CD4-positive, alpha-beta T cell treated with Interleukin-10 for 1 hour (primary cell): ENCODE measurements at places on chromosomes 2 and 18.

DNA sequence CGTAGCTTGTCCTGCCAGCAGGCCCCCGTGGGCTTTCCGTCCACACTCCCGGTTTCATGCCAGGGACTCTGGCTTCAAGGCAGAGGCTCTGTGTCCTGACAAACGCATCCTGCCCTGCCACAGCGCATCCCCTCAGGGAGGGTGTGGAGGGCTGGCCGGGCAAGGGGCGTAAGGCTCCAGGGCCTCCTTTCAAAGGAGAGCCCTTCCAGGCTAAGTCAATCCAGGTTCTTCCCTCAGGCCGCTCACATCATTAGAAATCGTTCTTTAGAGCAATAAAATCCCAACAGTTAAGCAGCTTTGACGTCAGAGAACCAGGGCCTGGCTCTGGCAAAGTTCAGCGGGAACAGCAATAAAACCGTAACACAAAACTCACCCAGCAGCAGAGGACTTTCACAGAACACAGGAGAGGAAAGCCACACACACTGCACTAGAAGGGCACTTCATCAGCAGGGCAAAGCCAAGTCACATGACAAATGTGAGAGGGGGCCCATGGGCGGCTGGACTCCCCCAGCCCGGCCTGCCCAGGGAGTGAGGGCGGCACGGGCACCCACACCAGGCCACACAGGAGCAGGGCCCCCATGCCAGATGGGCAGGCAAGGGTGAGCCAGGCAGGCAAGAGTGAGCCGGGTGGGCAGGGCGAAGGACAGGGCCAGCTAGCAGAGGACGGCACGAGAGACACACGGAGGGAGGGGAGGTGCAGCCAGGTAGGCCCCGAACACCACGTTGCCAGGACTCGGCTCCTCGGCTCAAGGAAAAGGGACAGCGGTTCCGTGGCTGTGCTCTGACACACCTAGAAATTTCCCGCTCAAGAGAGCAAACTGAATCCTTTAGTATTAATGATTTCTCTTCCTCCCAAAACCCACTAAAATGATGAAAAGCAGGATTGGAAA lies 52.0 kb downstream of the HDAC4 start:
- no peak for DNase-seq

DNA sequence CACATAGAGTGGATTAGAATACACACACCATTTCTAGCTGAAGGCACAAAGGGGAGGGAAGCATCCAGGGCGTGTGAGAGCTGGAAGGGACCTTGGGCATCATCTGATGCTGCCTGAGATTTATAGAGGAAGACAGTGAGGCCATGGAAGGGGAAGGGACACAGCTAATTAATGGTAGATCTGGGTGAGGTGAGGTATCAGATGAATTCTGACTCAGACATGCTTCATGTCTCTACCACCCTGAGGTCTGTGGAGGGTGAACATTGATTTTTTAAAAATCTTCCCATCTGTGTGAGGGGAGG lies 42.2 kb upstream of the OTOF start:
- no peak for DNase-seq

DNA sequence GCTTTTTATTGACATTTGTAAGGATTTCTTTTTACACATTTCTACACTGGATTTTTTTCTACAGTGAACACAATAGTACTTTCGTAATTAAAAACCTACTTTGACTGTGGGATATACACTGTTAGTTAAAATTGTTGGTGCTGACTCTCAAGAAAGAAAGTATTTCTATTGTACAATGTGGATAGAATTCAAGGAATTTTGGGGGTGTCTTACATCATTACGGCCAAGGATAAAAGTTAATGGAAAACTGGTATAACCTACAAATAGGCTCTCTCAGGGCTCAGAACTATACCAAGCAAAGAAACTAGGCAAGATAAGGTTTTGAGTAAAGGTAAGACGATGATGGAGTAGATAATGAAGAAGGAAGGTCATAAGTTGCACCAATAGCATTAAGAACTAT lies 198.4 kb upstream of the PARD3B start:
- no peak for DNase-seq

- no peak for DNase-seq
These were observed 517.8 kb upstream of the DSEL start for GRCh38 chr18:68034296-68034695.

- DNase-seq = no peak
These were observed 335.0 kb downstream of the CBLN2 start for GRCh38 chr18:72208920-72209676.

DNA sequence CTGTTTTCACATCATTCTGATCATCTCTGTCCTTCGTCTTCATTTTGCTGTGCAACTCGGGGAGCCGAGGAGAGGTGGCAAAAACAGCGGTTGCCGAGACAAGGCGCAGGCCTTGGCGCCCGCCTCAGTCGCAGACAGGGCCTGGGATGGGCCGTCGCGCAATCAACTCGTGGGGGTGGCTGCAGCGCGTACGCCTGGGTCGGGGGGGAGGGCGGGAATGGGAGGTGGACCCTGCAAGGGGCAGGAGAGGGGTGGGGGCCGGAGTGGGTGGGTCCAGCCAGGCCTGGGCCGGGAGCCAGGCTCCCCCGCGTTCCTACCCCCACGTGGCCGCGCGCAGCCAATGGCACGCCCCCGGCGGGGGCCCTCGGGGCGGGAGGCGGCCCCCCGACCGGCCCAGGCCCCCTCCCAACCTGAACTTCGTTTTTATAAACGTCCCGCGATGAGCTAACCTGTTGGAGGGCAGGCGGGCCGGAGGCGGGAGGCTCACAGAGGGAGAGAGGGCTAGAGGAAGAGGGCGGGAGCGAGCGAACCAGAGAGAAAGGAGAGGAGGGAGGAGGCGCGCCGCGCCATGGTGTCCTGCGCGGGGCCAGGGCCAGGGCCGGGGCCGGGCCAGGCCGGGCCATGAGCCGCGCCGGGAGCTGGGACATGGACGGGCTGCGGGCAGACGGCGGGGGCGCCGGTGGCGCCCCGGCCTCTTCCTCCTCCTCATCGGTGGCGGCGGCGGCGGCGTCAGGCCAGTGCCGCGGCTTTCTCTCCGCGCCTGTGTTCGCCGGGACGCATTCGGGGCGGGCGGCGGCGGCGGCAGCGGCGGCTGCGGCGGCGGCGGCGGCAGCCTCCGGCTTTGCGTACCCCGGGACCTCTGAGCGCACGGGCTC lies at the start of gene HOXD13:
TSS of gene HOXD13 (plus strand) at position 452 of the 875 bp plus-strand sequence. CDS start at position 622, 170 bp downstream.
- no peak for DNase-seq

- DNase-seq = no peak
These were observed 234.9 kb downstream of the FHOD3 start for GRCh38 chr18:36532394-36532793.

GRCh38 chr2:212915121-212915782 lies 236.2 kb downstream of the IKZF2 start:
- DNase-seq = no peak

DNA sequence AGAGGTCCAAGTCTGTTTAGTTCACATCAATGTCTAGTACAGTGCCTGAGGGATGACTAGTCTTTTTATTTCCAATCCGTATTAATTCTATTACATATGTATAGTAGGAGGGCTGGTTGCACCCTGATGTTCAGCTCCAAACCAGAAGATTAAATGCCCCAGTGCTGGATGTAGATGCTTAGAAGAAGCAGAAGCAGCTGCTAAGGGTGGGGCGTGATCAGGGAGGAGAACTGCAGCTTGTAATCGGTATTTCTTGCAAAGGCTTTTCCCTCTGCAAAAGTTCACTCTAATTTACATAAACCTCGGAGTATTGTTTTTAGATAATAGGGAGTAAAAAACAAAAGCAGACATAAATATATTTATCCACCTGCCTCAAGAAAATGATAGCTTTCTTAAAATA lies 145.3 kb upstream of the ITGA4 start:
- no peak for DNase-seq

GRCh38 chr2:109059474-109060165 lies 69.4 kb upstream of the SH3RF3 start:
- DNase-seq = no peak

DNA sequence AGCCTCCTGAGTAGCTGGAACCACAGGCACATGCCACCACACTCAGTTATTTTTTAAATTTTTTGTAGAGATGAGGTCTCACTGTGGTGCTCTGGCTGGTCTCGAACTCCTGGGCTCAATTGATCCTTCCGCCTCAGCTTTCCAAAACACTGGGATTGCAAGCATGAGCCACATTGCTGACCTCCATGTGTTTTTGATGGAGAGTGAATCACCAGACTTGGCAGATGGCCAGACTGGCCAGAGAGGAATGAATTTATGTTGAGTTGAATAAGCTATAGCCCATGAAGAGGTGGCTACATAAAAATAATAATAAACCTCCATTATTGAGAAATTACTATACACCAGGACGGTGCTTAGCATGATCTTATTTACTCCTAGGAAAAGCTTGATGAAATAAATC lies 91.5 kb downstream of the MREG start:
- no peak for DNase-seq

GRCh38 chr2:169662744-169663143 lies 31.5 kb downstream of the CFAP210 start:
- DNase-seq = no peak

DNA sequence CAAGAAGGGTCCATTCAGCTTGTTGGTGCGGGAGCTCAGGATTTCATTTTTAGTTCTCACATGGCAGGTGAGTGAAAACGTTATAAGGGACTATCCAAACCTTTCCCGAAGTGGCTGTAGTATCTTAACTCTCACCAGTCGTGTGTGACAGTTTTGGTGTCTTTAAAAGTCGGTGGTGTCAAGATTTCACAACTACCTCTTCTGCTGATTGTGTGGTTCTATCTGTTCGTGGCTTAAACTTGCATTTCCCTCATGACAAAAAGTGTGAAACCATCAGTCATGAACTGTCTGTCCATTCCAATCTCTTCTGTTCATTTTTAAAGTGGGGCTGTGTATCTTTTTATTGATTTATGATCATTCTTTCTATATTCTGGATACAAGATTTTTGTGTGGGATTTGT lies 3.8 kb upstream of the AQP12B start:
- DNase-seq = no peak

- DNase-seq = no peak
These were observed 376.4 kb downstream of the RBM43 start for GRCh38 chr2:150885236-150885635.

- DNase-seq = no peak
These were observed 3.0 kb upstream of the GFPT1 start for GRCh38 chr2:69390001-69390400.

DNA sequence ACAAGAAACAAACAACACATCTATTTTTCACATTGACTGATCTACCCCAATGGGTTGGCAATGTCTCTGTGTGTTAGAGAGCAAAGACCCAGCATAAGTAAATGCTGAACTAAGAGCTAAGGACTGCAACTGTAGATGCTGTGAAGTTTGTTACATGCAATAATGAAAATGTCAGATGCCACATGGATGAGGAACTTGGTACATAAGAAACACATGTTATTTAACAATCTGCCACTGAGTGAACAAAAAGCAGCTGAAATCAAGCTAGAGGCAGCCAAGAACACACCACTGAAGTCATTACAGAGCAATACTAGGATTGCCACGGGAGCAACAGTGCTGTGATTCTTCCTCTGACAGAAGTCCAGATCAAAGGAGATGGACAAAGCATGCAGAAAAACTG lies 389.4 kb downstream of the CDH2 start:
- no peak for DNase-seq
